ENCODE measurements at places on chromosomes 2 and 18.
A peak's percentile ranks its signal among the peaks of the same experiment; 100 is the strongest.

GRCh38 chr18:30381826-30382225 lies 660.7 kb downstream of the DSC3 start:
- no peak for DNase-seq

DNA sequence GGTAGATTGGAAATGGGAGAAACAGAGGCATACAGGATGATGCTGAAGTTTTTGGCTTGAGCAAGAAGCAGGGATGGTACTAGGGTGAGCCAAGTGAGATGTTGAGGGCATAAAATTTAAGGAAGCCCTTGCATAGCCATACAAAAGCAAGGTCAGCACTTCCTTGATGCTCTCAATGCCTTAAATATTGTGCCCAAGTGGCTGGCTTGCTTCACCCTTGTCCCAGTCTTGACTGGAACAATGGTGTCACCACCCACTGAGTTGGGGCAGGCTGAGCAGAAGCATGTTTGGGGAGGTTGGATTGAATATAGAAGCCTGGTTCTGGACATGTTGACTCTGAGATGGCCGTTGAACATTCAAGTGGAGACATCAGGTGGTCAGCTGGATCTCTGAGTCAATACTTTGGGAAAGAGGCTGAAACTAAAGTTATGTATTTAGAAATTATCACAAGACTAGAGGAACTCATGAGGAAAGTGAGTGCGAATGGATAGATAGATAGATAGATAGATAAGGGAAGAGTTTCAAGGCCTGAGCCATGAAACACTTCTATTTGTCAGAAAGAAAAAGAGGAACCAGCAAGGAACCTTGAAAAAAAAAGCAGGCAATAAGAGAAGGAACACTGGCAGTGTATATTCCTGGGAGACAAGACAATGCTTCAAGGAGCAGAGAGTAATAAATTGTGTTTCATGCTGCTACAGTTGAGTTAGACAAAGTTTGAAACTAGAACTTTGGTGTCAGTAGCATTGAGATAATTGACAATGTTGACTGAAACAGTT lies 43.0 kb upstream of the HNMT start:
- DNase-seq: no peak

- peak; percentile 3 for DNase-seq
Measured at GRCh38 chr18:75173125-75173432, 35.9 kb downstream of the PTGR3 start.

DNA sequence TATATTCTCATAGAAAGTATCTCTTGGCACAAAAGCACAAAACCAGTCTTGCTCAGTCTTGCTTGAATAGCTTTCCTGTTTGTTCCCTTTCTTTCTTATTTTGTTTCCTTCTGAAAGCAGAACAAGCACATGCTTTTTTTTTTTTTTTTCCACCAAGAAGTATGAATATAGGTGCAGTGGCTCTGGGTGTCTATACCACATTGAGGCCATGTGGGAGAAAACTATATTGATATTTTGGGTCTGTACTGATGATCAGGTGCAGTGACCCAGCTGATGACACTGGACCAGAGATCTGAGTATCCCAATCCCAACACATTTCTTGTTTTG lies 28.7 kb downstream of the GEMIN6 start:
- DNase-seq: no peak

DNA sequence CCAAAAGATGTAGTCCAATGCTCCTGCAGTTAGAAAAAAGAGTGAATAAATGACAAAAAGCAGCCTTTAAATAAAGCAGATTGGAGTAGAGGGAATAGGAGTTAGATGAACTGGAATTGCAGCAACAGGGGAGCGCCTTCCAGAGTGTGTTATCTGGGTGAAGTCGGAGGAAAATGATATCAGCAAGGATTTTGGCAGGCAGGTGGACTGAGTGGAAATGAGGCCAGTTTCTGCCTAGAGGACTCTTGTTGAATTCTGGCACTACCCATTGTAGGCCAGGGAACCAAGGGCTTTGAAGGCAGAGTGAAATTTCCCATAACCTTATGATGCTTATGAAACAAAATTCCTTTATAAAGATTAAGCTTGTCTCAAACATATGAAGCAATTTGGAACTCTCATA lies 59.8 kb downstream of the AKAIN1 start:
- DNase-seq: no peak

DNA sequence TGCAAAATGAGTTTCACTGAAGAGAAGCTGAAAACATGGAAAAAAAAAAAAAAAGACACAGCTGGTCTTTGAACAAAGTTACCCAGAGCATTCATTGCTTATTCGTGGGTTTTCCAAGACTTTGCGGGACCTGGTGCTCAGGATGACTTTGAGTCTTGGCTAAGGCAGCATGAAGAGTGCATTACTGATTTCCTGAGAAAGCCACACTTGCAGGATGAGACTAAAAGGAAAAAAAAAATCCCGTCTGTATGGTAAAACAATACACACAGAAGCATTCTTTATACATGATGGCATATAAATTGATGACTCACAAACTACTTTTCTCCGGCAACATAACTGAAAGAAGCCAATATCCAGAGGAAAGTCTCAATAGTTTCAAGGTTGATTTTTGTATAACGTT lies 195.4 kb downstream of the SPP2 start:
- peak; percentile 95 for DNase-seq

DNA sequence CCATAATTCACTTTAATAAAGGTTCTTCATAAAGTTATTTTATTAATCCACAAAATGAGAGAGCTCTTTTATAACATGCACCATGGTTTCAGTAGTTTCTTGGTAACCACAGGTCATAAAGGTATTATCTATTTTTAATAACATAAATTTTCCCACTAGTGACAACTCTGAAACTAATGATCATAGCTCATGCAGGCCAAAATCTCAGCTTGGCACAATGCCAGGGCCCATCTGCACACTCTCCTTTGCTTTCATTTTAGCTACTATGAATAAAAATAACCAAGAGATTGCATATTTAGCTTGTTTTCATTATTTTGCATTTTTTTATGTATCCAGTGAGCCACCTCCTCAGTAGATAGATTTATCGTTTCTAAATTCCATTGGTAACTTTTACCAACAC lies 691.8 kb upstream of the CHAC2 start:
- DNase-seq: no peak

- DNase-seq: no peak
Measured at GRCh38 chr18:13019301-13019700, 28.1 kb downstream of the CEP192 start.

DNA sequence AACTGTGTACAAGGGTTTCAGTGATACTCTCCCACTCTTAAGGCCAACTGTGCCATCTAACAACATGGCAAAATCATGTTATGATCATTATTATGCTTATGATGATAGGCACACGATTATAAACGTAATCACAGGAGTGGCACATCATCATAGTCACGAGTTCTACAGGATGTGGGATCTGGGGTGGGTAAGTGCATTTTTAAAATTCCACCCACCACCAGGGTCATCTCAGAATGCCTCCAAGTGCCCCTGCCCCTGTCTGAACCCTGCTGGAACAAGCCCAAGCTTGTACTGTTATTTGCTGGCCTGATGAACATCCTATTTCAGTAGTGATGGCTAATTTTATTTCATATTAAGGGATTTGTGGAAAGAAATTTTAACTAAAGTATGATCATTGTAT lies 117.8 kb downstream of the PTPRM start:
- DNase-seq: no peak

GRCh38 chr2:27963472-27963871 lies 72.9 kb downstream of the BABAM2 start:
- no peak for DNase-seq

GRCh38 chr2:189555232-189555631 lies 25.4 kb downstream of the SLC40A1 start:
- peak; percentile 57 for DNase-seq

DNA sequence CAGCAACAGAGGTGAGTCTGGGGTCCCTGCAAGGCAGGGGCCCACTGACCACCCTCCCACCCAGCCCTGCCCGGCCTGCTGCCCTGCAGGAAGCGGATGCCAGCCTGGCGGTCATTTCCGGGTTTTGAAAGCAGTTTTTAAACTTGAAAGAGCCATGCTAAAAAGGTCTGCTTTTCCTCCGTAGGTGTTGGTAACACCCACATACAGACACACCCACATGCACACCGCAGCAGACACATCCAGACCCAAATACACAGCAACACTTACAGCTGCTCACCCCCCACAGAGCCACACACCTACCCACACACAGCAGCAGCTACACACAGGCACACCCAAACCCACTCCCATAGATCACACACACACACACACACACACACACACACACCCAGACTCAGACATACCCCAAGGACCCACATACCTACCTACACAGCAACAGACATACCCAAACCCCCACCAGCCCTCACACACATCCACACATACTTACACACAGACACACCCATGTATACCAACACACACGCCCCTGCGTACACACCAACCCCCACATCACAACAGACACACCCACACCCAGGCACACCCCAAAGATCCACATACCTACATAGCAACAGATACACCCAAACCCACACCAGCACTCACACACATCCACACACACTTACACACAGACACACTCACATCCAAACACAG lies 7.6 kb downstream of the ZFP36L2 start:
- no peak for DNase-seq

- peak; percentile 48 for DNase-seq
Measured at GRCh38 chr2:163553601-163554000, 182.2 kb downstream of the FIGN start.

- DNase-seq: no peak
Measured at GRCh38 chr2:221610255-221610654, 38.2 kb upstream of the EPHA4 start.

DNA sequence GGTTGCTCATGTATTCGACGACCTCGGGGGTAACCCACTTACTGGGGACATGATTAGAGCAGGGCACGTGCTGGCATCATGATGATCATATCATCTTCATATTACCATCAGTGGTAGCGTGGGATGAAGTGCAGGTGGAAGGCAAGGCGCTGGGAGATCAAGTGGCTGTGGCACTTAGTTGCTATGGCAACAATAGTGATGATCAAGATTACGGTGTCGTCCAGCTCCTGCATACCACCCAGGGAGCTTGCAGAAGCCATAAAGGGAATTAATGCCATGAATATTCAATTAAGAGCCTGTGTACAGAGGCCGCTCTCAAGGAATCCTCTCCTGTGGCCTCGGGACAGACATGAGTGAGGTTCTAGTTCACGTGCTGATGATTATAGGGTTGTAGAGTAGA lies 237.2 kb upstream of the COPS8 start:
- no peak for DNase-seq

DNA sequence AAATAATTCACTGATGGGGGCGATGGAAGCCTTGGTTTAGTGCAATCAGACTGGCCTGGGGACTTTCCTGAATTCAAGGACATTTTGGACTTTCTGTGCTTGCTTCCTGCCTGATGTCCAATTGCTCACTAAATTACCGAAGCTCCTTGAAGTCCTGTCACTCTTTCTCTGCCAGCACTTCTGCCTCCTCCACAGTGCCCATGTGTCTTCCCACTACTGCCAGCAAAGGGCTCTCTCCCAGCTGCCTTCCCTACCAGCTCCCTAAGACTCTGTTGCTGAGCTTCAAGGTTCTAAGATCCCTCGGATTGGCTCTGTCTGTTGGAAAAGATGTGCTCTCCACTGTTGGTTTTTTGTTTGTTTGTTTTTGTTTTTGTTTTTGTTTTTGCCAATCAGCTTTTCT lies 158.1 kb downstream of the MTCL1 start:
- DNase-seq: no peak

- no peak for DNase-seq
Measured at GRCh38 chr2:73128841-73129535, 16.2 kb upstream of the RAB11FIP5 start.

DNA sequence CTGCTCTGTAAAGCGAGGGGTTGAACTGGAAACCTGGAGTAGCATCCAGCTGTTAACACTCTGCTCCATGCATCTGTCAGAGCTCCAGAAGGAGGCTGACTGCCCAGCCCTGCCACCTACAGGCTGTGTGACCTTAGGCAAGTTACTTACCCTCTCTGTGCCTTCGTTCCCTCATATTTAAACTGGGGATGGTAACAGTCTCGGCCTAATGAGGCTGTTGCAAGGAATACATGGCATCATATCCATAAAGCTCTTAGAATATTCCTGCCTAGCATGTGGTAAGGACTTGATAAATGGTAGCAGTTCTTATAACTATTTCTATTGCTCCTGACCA lies 80.6 kb downstream of the LRRFIP1 start:
- DNase-seq: no peak

DNA sequence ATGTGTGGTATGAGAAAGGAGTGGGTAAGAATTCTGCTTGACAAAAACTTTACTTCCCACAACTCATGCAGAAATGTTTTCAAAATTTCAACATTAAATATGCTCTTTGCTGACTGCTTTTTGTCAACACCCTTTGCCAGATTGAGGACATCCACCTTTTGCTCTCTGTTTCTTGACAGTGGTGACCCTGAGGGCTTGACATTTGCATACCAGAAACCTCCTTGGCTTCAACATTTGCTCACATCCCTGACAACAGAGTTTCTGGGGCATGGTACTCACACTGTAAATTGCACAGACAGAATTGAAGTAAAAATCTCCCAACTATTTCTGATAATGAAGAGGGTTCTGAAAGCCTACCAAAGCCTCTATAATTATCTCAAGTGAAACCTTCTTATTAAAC lies 95.7 kb downstream of the RND3 start:
- DNase-seq: no peak

- peak; percentile 78 for DNase-seq
Measured at GRCh38 chr2:133819906-133820305, 251.6 kb upstream of the NCKAP5 start.

DNA sequence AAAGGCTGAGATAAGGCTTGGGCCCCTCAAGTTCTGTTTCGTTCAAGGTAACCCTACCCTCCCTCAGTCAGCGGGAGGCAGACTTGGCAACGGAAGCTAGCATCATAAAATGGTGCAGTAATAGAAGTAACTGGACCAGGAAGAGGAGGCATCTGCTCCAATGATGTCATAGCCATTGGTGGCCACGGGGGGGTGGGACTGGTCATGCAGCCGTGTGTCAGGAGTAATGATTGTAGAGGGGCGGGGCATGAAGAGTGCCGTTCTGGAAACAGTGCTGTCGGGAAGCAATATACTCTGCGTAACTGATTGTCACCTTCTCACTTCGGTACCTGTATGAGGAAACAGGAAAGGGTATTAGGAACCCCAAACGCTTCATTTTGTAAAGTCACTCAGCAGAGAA lies 6.9 kb upstream of the POLR2D start:
- DNase-seq: peak; percentile 15

DNA sequence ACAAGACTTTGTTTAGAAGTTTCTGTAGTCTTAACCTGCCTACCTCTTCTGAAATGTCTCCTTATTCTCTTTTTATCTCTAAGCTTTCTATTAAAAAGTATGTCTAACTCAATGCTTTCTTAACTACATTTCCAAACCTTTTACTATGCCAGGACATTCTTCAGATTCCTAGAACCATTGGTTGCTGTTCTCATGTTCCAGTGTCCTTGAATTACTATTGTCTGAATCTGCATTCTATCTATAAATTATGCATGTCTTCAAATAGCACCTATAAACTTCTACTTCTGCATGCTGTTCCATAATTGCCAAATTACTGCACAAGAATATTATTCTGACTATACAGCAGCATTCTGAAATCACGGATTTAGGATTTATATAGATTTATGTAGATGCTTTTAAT lies 166.0 kb upstream of the VWC2L start:
- peak; percentile 30 for DNase-seq

- DNase-seq: no peak
Measured at GRCh38 chr2:59461127-59461526, 1092.3 kb downstream of the BCL11A start.

- DNase-seq: no peak
Measured at GRCh38 chr18:23151414-23152099, 16.3 kb downstream of the CABLES1 start.
